Activated CD4-positive, CD25-positive, alpha-beta regulatory T cell (primary cell): ENCODE measurements at places on chromosomes 5 and 9.

DNA sequence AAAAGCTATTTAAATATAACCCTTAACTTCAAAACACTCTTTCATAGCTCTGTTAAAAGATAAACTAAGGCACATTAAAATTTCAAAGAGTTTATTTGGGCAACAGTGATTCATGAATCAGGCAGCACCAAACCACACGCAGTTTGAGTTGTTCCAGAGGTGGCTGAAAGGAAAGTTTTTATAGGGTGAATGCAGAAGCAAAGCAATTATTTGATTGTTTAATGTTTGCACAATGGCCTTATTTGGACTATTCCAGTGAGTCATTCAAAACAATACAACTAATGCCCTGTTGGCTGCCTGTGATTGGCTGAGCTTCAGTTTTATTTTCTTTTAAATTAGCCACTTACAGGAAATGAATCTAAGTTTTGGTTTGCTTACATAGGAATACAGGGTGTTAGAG, 125.3 kb downstream of the CEP120 start:
- DNase-seq, result no peak

DNA sequence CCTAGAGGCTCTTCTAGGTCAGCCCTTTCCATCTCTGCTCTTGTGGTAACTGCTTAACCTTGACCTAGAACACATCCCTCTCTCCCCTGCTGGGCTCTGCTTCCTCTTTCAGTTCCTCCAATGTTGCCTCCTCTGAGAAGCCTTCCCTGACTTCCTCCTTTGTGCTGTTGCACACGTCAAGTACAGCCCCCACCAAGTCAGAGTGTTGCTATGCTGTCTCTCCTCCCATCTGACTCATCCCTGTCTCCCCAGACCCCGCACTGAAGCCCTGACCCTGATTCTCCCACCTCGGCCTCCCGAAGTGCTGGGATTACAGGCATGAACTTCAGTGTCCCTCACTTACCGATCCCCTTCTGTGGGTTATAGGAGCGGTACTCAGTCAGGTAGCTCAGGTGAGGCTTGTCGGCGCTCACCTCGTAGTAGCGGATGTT, 10.4 kb upstream of the TRIM14 start:
- no peak for DNase-seq

DNA sequence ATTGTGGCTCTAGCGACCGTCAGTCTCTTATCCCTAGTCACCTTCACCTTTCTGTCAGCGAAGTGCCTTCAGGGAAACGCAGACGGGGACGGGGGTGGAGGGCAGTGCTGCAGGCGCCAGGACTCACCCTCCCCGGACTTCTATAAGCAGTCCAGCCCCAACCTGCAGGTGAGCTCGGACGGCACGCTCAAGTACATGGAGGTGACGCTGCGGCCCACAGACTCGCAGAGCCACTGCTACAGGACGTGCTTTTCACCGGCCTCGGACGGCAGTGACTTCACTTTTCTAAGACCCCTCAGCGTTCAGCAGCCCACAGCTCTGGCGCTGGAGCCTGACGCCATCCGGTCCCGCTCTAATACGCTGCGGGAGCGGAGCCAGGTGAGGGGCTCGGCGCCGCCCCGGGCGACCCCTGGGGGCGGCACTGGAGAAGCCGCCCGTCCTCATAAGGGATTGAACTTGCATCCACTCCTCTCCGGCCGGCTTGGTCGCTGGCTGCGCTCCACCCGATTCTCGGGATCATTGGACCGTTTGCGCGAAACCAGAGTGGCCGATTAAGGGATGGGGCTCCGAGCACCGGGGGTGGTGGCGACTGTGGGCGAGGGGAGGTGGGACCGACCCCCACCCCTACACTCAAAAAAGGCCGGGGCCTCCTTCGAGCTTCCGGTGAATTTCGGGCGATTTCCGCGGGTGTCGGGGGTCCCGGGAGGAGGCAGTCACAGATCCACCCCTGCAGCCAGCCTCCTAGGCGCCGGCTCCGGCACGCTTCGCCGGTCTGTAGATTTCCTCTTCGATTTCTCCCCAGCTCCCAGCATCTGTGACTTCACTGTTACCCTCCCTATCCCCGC, 2.7 kb downstream of the PCDHGC5 start:
- DNase-seq, result no peak

GRCh38 chr9:113522858-113523257, 59.3 kb downstream of the RGS3 start:
- no peak for DNase-seq

- DNase-seq, result no peak
These were observed 8.7 kb downstream of the STKLD1 start for GRCh38 chr9:133384736-133385321.

DNA sequence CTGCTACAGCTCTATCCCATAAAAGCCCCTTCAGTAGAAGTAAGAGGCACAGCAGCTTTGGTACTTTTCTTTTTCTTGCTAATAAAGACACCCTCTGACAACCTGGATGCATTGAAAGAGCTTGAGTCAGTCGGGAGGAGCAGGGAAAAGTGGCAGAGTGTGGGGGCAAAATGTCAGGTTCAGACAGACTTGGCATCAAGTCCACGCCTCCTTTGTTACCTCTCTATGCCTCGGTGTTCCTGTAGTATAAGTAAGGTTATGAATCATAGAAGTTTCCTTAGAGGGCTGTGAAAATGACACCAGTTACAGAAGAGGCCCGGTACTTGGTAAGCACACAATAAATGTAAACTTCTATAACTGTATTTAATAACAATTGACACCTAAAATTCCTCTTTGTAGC, 133.9 kb downstream of the ESM1 start:
- DNase-seq, result no peak

DNA sequence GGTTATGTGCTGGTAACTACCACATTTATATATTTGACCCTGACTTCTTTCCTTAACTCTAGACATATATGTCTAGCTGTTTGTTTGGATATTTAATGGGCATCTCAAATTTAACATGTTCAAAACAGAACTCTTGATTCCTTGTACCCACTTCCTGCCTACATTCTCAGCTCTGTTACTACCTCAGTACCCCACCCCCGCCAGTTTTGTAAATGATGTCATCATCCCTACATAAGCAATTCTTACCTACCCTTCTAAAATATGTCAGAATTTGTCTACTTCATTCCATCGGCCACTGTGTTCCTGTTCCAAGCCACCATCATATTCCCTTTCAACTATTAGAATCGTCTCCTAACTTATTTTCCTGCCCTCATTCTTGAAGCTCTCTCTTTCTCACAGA, 4.8 kb downstream of the RAD50 start:
- DNase-seq, result no peak

GRCh38 chr5:150762211-150762610, 3.4 kb upstream of the DCTN4 start:
- no peak for DNase-seq

GRCh38 chr5:121462441-121462840, 389.2 kb upstream of the FTMT start:
- DNase-seq, result no peak

DNA sequence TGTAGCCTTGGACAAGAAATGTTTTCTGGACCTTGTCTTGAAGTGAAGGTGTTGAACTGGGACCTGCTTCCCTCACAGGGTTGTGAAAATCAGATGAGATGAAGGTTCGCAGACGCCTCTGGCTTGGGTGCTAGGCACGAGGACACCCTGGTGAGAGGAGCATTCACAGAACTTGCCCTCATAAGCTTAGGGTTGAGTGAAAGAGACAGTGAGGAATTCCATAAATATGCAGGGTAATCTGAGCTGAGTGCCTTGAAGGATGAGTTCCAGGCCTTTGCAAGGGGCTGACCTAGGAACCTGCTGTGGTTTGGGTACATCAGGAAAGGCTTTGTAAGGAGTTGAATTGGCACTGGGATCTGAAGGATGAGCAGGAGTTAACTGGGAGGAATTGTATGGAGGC, 75.7 kb upstream of the SAP30L start:
- DNase-seq, result no peak

DNA sequence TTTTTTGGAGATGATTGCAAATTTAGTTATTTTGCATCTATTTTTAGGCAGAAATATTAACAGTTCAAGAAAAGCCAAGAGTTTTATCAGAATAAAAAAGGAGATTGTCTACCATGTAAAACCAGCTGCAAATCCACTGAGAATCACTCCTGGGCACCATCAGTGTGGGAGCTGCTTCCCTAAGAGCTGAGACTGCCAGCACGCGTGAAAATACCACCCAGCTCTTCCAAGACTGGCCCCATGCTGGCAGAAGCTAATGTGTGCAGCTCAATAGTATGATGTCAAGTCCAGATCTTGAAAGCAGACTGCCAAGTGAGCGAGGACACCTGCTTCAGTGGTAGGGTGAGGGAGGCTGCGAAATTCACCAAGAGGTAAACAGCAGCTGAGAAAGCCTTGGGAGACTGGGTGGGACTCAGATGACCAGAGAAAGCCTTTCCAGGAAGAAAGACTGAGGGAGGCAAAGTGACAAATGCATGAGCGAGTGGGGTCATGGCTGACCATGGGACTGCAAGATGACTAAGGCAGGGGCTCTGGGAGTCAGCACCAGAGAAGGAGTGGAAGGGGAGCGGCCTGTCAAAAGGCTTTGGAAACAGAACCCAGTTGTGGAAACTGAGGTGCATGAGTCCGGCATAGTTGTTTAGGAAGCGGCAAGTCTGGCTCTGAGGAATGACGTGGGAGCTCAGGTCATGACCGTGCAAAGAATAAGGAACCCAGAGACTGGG, 200.9 kb downstream of the GADD45G start:
- DNase-seq, result no peak

DNA sequence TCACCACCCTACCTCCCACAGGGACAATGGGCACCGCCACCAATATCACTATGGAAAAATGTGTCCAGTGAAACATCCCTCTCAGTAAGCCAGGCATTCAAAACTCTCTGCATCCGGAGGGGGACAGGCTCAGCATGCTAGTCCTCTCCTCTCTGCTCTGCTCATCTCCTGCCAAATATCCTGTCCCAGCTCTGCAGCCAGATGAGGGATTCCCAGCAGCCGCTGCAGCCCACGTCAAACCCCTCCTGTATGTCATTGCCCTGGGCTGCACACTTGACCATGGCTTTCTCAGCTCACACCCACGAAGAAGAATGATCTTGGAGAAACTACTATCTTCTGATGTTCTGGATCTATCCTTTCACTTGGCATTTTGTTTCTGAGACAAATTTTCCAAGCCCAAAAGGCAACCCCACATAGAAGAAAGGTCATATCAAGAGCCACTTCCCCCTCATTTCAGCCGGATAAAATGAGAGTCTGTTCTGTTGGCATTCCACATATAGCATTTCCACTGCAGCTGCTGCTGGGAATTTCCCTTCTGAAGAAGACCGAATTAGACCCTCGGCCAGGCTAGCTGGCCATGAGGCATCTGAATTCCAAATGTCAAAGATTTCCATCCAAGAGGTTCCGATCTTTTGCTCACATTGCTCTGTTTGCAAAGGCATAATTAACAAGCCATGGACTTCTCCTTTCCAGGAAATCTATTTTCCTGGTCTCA, 338.0 kb downstream of the ACTL7B start:
- no peak for DNase-seq

GRCh38 chr5:7837403-7837802, 13.5 kb downstream of the CFAP90 start:
- no peak for DNase-seq

DNA sequence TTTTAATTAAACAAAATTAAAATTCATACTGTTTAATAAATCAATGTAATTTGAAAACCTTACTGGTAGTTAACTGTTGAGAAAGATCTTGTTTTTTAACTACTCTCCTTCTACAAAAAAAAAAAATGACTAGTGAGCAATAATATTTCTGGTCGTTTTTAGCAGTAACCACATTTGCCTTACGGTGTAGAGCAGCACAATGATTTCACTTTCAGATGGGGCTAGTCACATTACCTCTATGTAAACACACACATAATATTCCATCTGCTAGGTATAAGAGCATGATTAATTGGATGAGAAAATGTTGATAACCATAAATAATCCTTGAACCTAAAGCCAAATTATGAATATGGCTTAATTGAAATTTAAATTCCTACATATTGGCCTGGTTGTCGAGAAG, 198.1 kb downstream of the CHSY3 start:
- DNase-seq, result no peak

DNA sequence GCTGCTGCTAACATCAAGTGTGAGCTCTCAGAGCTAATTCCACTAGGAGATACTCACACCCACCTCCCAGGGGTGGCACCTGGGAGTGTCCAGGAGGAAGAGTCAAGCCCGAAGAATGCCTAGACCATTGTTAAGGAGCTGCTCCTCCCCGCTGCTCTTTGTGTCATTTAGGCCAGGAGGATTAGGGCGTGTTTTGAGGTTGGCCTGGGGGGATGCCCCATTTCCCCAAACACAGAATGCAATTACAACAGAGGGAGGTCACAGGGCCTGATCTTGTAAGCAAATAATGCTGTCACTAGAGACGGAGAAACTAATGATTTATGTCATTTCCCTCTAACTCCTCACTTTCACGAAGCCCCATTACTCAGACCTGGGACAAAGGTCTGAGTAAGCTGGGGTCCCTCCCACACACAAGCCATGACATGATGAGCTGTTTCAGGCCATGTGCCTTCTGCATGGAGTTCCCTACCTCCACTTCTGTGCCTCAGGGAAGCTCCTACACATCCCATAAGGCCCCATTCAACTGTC, 312.5 kb downstream of the ACTL7B start:
- DNase-seq, result no peak

- no peak for DNase-seq
These were observed 86.7 kb downstream of the CAMSAP1 start for GRCh38 chr9:135820661-135821060.

- no peak for DNase-seq
These were observed 128.1 kb downstream of the FBXO38 start for GRCh38 chr5:148511810-148512347.

GRCh38 chr5:161094411-161094810, 242.4 kb upstream of the ATP10B start:
- no peak for DNase-seq

GRCh38 chr9:24071716-24072115, 245.7 kb upstream of the ELAVL2 start:
- DNase-seq, result no peak

DNA sequence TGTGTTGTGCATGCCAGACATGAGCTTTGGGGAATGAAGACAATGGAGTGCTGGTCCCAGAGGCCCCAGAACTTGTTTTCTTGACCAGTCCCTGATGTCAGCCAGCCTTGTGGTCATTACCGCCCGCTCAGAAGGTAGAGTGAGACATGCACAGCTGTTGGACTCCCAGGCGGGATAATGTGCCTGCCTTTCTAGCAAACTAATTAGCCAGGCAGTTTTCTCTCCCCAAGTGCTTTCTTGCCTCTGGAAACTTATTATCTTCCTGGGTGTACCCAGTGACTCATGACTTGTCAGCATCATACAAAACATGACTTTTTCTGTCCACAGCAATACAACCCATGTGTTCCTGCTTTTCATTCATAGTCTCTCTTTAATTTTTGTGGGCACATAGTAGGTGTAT, 131.1 kb downstream of the RMI1 start:
- no peak for DNase-seq

DNA sequence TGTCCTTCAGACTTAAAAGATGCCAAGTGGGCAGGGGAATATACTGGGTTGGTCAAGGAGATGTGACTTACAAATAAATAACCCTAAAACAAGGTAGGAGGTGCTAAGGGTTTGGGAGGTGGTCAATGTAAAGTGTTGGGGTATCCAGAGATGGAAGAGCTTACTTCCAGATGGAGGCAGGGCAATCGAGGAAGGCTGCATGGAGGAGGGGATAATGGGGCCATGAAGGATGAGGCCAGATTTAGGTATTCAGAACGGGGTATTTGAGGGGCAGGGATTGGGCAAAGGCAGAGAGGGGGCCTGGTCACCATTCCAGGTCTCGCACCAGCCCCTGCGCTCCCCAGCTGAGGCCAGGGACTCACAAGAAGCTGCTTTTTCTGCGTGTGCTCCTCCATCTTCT, 57.9 kb upstream of the FBXW11 start:
- no peak for DNase-seq
